NCI-H524 (cell line): ENCODE measurements at places on chromosomes 7 and 10.
A peak's percentile ranks its signal among the peaks of the same experiment; 100 is the strongest.

DNA sequence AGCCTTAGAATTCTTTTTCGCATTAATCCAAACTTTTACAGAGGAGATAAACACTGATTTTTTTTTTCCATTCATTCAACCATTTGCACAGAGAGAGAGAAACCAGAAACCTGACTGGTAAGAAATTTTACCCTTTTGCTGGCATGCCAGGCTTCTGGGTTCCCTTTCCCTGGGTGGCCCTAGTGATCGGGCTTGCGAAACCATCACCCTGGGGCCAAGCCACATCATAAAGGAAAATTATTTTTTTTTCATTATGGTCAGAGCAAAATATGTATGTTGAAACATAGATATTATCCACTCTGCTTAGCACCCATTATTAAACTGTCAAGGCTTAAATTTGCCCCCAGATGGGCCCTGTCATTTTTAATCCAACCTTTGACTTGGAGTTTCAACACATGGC lies 55.4 kb upstream of the INHBA start:
- no peak for DNase-seq

- no peak for DNase-seq
These were observed 267.3 kb downstream of the PTPRN2 start for GRCh38 chr7:158320328-158320727.

- no peak for DNase-seq
These were observed 7.0 kb downstream of the NAT16 start for GRCh38 chr7:101172854-101173751.

DNA sequence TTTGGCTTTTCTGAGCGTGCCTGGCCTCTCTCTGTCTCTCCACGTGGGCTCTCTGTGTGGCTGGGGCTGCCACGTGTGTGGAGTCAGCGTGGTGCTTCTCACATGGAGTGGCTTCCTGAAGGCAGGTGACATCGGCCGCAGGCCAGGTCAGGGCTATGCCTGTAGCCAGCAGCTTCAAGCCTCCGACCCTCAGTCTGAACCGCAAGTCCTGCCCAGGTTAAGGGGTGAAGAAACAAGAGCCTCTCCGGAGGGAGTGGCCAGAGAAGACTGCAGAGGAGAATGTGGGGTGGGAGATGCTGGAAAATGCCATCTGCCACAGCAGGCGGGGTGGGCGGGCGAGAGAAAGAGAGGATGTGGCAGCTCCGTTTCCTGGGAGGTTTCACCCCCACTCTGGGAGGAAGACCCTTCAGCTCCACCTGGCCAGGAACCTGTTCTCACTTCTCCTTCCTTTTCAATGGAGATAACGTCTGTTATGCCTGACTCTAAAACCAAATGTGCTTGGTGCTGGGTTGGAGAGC lies 14.3 kb upstream of the VIPR2 start:
- peak; percentile 19 for DNase-seq

DNA sequence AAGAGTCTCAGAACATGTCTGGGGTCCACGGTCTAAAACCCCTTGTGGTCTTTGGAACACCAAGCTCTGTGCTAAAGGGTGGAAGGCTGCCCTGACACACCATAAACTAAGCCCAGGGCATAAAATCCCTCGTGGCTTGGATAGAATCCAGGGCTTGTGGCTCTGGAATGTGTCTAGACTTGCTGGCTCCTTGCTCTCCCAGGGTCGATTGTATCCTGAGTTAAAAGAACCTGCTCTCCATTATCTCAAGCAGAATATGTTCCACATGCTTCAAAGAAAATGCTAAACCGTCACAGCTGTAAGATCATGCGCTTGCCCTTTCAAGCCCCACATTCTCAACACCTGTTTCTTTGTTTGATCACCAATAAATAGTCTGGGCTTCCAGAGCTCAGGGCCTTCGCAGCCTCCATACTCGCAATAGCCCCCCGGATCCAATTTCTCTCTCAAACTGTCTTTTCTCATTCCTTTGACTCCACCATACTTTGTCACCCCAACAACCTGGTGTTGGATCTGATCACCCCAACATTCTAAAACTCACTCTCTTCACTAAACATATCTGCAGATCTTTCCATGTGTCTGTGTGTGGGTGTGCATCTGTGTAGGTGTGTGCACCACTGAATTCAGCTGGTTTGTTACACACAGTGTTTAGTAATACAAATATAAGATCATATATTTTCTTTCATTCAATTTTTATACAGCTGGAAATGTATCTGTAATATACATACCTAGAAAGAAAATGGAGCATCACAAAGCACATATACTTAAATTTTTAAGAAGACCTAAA lies 238.5 kb downstream of the ZMYND11 start:
- no peak for DNase-seq

DNA sequence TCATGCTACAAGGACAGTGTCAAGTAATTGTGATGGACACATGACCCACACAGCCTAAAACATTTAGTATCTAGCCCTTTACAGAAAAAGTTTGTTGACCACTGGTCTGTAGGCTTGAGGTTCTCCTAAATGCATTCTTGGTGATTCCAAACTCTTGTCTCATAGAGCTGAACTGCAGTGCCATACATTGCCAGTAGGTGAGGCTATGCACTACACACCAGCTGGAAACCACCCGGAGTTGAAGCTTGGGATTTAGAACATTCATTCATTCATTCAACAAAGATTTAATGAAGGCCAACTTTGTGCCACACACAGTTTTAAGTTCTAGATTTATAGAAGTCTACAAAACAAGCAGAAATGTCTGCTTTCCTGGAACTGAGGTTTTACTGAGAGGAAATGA lies 77.3 kb upstream of the TCF7L2 start:
- DNase-seq: no peak

DNA sequence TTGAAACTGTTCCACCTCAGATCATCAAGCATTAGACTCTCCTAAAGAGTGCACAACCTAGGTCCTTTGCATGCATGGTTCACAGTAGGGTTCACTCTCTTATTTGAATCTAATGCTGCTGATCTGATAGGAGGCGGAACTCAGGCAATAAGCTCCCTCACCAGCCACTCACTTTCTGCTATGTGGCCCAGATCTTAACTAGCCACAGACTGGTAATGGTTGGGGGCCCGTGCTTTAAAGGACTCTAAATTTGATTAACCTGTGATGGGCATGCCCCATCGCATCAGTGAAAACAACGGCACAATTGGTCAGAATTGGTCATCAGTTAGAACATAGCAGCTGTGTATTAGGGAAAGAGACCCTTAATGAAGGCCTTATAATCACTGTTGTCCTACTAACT lies 753.7 kb upstream of the SORCS1 start:
- DNase-seq: no peak

GRCh38 chr7:134724606-134725005 lies 54.8 kb upstream of the CALD1 start:
- peak; percentile 7 for DNase-seq

DNA sequence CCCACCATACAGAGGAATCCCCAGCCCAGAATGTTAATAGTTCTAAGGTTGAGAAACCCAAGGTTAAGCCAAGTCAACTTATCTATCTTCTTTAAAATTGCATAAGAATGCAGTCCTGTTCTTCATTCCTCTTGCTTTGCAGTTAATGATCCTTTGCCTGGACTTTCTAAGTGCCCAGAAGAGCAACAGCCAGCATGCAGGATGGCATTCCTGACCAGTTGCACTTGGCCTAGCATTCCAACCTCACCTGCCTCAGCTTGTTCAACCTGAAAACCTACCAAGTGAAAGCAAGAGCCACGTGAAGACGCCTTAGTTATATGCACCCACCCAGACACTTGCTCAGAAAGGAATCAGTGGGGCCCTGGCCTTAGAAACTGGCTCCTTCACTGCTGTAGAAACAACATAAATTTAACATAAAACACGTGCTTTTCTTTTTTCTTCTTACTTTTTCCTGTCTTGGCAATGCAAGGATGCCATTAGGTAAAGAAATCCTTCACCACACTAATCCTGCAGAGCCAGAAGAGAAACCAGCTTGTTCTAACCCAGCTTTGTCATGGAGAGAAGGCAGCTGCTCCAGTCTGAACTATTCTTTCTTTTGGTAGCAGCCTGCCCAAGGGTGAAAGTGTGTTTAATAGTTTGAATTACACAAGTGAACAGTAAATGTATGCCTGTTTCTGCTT lies 25.0 kb downstream of the EGFR start:
- DNase-seq: no peak

- DNase-seq: peak; percentile 83
These were observed 55.4 kb downstream of the PNLIPRP2 start for GRCh38 chr10:116676118-116676517.

DNA sequence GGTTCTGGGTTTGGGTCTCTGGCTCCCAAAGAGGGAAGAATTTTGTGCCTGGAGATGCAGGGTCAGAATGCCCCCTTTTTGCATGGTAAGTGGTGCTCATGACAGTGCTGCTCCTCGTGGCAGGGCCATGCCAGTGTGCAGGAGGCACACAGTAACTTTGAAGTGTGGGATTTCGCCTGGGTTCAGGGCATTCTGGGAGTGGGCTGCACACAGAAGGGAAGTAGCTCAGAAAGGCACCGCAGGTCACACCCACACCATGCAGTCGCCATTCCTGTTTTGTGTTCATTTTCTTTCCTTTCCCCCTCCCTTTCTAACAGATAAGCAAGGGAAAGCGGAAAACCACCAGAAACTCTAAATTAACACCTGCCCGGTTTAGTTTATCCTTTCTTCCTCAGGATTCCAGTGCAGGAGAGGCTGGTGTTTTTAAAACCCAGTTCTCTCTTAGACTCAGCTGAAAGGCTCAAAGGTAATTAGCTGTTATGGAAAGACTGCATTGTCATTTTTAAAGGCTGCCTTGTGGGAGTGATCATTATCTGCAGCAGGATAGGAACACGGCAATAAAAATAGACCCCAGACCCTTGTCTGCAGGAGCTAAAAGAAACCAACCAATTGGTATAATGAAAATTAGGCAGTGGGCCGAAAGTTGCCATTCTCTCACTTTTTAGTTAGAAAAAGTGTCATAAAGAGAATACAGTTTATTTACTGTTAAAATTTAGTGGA lies 50.2 kb downstream of the EEPD1 start:
- DNase-seq: no peak

DNA sequence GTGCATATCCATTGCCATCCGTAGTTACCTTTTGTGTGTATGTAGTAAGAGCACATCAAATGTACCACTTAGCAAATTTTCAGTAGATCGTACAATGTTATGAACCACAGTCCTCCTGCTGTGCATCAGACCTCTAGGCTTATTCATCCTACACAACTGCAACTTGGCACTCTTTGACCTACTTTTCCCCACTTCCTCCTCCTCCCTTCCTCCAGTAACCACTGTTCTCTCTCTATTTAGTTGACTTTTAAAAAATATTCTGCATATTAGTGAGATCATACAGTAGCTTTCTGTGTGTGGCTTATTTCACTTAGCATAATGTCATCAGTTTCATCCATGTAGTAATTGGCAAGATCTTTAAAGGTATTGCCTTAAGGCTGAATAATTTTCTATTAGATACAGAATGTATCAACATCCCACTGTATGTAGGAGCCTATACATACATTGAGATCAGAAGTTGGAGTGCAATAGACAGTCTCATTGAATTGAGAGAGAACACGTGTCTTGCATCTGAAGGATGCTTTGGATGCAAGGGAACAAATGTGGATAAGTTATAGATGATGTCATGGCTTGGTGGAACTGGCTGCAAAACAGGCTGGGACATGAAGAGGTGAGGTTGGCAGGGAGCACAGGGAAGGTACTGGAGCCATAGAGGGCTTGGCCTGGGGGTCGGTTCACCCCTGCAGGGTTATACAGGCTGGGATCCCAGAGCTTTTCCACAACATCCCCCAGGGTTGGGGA lies 83.0 kb upstream of the FAM180A start:
- DNase-seq: no peak

DNA sequence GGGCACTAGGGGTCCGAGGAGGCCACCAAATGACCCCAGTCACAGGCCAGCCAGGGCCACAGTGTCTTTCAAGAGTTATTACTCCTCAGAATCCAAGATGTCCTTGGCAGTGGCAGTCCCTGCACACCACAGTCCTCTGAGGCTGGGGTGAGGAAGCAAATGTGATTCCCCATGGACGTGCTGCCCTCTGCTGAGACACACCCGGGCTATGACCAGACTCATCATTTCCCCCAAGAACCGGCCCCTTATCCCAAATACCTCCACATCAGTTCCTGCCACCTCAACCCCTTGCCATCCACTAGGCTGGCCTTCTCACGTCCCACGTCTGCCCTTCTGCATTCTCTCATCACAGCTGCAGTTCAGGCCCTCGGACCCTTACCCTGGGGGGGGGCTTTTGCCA lies 5.0 kb downstream of the PRKAG2 start:
- DNase-seq: no peak

- DNase-seq: no peak
These were observed 235.7 kb upstream of the CCDC6 start for GRCh38 chr10:60141896-60142559.

DNA sequence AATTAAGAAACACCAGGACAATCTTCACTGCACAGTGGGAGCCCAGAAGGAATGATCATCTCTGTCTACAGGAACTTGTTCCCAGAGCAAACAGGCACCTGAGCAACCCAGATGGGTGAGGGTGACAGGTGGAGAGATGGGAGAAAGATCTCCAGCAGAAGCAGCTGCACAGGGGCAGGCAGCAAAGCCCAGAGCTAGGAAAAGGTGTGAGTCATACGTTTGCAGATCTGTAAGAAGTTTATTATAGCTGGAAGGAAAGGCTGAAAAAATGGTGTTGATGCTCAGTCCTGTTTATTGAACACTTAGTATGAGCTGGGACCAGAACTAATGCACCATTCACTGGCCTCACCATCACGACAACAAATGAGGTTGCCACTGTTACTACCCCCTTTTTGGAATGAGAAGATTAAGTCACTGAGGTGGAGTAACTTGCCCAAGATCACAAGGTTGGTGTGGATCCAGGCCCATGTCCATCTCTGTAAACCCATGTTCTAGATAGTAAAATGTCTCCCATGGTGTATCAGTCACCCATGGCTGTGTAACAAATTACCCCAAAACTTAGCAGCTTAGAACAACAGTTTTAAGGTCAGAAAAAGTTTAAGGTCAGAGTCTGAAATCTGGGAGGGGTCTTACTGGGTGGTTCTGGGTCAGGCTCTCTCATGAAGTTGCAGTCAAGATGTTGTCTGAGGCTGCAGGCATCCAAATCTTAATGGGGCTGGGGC lies 506.9 kb downstream of the RPS24 start:
- DNase-seq: no peak

GRCh38 chr10:111750165-111750849 lies 433.3 kb downstream of the GPAM start:
- no peak for DNase-seq

DNA sequence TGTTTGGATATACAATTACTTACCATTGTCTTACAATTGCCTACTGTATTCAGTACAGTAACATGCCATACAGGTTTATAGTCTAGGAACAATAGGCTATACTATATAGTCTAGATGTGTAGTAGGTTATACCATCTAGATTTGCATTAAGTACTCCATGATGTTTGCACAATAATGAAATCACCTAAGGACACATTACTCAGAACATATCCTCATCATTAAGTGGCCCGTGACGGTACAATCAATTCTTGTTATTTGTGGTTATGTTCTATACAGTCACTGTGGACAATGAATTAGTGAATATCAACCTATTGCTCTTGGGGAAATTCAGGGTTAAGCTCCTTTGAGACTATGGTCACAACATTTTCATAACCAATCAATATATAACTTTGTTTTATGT lies 75.6 kb downstream of the MICU1 start:
- no peak for DNase-seq

DNA sequence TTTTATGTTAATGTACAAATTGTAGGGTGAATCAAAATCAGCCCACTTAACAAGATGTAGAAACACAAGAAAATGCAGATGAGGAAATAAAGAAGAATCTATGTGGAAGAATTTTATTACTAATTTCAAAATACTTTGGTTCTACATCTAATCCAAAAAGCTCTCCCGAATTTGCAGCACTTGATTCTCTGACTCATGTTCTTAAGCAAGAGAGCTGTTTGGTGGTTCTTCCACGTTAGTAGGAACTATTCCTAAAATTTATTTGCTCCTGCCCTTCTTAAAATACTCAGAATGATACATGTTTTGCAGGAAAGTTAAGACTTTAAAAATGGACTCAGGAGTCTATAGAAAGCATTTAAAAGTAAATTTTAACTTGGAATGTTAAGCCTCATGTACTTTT lies 91.8 kb downstream of the ZMYND11 start:
- no peak for DNase-seq
